ENCODE measurements at places on chromosomes 6 and 20.

GRCh38 chr20:42461291-42461690 is 728.4 kb downstream of the PTPRT start:
- DNase-seq, result no peak

DNA sequence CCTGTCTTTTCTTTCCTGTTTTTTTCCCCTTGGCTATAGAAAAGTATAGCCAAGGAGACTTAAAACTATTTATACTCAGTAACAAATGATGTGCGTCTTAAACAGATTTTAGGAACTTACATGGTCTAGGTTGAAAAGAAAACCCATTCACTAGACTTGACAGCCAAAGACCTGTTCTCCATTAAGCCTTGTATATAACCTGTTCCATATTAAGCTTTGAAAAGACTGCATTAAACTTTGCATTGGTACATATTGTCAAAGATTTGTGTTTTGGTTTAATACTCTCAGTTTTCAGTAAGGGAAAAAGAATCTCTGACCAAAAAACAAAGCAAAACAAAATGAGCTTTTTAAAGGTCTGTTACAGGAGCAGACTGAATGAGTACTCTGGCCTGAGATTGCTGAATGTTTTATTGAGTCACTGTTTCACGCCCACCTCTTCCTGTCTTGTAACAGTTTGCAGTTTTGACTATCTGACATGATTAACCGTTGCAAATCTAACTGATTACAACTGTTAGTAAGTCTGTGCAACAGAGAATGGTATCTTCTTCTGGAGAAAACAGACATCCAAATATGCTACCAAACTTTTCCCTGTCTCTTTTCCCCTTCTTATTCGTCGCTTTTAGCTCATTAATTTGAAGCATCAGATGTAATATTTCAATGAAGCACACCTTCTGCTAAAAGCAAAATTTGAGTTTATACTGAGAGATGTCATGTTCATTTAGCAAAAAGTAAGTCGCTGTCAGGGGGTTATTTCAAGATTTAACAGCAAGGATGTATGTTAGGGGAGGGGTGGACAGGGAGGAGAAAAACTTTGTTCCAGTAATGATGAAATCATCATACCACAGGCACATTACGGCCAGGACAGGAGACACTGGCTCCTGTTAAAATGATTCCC is 59.1 kb upstream of the SUPT3H start:
- DNase-seq, result peak; percentile 36

- DNase-seq, result no peak
Measured at GRCh38 chr6:56677559-56677958, 34.9 kb upstream of the DST start.

- DNase-seq, result no peak
Measured at GRCh38 chr20:61599061-61599531, 347.0 kb downstream of the CDH4 start.

- DNase-seq, result no peak
Measured at GRCh38 chr20:33609504-33609903, 52.6 kb upstream of the C20orf144 start.

DNA sequence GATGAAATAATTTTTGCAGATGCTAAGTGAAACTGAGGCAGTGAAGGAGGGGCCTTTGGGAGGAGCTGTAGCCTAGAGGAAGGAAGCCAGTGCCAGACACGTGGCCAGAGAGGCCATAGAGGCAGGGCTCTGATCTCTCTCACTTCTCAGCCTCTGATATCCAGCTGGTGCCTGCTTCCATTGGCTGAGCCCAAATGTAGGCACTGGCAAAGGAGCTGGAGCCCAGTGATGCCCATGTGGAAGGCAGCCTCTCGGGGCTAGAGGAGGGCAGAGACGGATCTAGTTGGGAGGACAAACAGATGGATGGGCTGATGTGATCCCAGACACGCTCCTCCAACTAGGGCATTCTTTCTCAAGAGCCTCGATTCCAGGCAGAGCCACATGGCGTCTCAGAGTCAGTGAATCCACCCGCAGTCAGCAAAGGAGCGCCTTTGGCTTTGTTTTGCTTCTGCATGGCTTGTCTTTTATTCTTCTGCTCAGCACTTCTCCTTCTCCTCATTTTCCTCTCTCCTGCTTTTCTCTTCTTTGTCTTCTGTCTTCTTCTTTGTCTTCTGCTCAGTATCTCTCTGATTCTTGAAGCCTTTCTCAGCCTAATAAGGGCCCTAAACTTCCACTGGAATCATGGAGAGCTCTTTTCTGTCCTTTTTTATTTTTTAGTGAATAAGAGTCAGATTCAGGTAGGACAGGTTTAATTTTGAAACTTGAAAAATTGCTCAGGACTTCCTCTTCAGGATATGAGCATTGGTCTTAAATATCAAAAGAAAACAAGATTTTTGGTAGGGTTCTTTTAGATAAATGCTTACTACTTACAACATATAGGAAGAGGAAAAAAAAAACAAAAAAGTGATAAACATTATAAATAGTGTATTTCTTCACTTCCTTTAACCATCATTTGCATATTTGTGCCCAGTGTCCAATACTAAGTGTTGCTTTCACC is 41.8 kb downstream of the CYP24A1 start:
- no peak for DNase-seq

GRCh38 chr20:43191946-43192863 is 2.5 kb upstream of the PTPRT start:
- DNase-seq, result peak; percentile 53

DNA sequence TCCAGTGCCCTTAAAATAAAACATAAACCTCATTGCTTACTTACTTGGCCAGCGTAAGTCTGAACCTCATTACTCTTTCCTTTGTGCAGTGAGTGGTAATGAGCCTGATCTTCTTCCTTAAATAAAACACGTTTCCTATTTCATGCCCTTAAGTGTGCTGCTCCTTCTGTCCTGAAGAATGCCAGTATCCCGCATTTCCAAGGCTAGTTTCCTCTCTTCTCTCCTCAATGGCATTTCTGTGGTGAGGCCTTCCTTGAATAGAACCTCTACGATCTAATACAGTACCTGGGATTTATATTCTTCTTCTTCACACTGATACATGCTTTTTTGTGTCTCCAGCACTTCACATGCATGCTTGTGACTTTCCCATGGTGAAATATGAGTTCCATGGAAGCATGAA is 523.4 kb upstream of the CDH4 start:
- no peak for DNase-seq

DNA sequence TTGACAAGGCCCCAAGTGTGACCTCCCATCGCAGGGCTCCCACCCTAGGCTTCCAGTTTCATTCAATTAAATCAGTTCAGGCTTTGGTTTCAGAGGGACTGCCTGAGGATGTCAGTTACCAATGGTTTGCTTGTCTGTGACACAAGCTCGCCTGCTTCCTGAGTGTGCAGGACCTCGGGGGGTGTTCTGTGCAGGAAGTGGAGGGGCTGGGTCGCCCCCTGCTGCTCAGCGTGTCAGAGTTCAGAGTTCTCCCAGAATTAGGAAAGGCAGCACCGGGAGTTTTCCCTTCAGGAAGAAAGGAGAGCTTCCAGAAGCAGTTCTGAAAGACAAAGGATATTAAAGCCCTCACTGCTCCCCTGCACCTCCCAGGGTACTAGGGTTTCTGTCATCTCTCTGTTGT is 50.8 kb upstream of the TGM3 start:
- DNase-seq, result no peak

- DNase-seq, result no peak
Measured at GRCh38 chr6:147503587-147503986, 4.9 kb upstream of the SAMD5 start.

DNA sequence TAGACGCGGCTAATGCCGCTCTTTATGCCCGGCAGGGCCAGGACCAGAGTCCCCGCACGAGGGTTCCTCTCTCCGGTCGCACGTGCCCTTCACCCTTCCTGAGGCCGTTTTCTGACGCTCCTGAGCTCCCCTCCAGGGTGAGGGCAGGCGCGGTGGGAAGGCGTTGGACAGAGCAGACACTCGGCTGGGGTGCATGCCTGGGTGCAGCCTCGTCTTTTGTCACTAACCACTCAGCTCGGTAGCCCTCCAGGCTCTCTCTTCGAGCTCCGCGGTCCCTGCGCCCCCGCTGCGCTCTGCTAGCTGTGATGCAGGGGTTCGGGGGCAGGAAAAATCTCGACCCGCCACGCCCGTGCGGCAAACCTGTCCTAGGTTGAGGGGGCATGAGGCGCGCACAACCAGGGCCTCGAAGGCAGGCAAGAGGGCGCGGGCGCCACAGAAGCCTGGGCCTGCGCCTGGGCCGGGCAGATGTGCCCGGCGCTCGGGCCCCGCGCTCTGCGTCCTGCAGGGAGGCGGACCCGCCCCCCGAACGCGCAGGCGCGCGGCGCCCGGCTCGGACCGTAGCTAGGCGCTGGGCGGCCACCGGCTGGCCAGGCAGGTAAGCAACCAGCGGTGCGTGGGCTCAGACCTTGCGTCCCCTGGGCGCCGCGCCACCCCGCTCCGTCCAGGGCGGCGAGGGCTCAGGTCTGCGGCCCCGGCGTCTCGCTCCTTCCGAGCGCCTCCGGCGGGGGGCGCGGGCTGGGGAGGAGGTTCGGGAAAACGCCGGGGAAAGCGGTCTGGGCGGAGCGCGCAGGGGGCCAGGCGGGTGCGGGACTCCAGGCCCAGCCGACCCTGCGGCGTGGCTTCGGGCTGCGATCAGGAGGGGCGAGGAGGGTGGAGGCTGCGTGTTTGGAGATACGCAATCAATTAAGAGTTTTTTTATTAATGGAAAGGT is at the start of gene L3MBTL1:
Gene L3MBTL1 (plus strand): TSS at position 548 of the 931 bp plus-strand sequence. CDS start 5,807 bp downstream, outside the sequence.
- peak; percentile 82 for DNase-seq

- no peak for DNase-seq
Measured at GRCh38 chr20:32067234-32067821, 15.3 kb downstream of the HCK start.

GRCh38 chr6:109164331-109164730 is 69.0 kb downstream of the CEP57L1 start:
- no peak for DNase-seq

GRCh38 chr20:23651117-23651516 is 13.4 kb upstream of the CST3 start:
- no peak for DNase-seq

DNA sequence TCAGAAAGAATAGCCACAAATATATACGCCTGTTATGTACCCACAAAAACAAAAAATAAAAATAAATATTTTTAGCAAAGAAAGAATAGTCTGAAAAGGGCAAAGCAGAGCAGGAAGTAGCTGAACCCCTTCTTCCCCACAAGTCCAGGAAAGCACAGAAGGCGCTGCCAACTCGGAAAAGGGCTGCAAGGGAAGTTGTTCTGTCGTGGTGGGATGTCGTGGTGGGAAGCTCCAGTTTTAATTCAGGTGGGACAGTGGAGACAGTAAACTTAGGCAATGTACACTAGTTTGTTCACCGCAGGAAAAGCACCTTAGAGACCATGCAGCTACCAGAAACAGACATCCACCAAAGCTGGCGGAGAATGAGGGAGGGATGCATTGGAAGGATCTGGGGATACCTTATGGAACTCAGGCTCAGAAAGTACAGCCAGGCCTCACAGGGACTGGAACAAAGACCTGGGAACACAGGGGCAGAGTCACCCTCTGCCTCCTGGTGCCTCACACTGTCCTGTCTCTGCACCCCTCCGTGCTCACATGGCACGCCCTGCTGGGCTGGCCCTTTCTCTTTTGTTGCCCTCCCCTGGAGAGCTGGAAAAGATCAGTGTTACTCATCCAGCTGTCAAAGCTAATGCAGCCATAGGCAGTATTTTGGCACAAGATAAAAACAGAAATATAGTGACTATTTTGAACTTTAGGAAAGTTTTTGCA is 3.3 kb upstream of the APMAP start:
- DNase-seq, result no peak

- no peak for DNase-seq
Measured at GRCh38 chr6:69026715-69027114, 391.6 kb downstream of the ADGRB3 start.

GRCh38 chr6:110102411-110102810 is 77.1 kb downstream of the WASF1 start:
- peak; percentile 16 for DNase-seq

GRCh38 chr20:38201356-38201755 is 36.3 kb upstream of the TGM2 start:
- no peak for DNase-seq

DNA sequence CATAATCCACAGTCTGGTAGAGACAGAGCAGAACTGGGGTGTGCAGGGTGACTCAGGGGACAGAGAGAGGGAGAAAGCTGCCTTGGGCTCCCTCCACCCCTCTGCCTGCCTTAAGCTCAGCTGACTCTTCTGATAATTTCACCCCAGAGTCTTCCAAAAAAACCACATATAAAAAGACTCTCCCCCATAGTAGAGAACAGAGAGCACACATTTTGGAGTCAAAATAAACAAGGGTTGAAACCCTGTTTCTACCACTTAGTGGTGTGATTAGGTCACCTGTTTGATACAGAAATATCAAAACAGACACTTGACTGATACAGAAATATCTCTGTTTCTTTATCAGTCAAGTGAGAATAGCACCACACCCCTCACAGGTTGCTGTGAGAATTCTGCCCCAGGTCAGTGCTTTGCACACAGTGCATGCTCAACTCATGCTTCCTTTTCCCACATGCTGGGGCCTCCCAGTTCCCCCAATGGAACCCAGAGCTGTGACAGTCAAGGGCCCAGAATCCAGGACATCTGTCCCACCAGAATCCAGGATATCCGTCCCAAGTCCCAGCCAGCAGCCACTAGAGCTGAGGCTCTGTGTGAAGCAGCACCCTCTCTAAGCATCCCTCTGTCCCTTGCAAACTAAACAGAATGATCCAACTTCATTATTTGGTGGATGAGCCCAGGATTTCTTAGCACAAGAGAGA is 1.2 kb downstream of the TREML2 start:
- DNase-seq, result peak; percentile 60

GRCh38 chr20:38890497-38890818 is 35.8 kb upstream of the FAM83D start:
- peak; percentile 55 for DNase-seq

DNA sequence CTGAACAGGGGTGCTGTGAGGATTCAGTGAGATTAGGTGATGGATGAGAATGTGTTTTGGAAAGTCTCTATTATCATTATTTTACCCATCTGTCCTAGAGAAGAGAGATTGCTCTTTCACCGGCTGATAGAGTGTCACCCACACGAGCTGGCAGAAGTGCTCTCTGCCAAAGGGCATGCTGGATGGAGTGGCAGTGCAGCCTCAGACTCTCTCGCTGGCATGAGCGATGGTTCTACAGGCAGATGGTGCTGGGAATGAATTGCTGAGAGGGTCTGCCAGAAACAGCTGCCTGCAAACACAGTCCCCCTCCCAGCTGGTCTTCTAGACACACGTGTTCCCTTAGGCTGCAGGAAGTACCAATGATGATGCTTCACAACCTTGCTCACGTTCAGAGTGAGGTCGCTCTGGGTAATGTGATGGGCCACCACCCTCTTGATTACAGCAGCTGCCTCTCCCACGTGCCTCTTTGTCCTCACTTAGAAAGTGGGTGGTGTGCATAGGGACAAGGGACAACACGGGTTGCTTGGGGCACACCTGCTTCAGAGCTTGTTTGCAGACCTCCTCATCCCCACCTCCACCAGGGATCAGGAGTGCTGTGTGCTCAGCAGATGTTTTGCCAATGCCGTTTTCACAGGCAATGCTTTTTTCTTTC is 84.7 kb downstream of the FOXA2 start:
- DNase-seq, result no peak
